ENCODE measurements at places on chromosomes 2 and 18.

DNA sequence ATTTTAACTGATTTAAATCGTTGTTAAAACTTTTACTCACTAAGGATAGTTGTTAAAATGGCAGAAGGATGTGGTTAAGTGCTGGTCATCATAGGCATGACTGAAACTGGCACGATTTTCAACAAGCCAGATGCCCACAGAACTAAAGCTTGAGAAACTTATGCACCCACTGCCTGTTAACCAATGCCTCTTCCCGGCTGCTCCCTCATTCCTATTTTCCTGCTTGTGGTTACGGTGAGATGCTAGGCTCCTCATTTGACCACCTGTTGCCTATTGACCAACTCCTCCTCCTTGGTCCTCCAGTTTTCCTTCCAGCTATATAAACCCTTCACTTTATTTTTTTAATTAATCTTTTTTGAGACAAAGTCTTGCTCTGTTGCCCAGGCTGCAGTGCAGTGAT lies 238.7 kb downstream of the TFCP2L1 start:
- DNase-seq: no peak

DNA sequence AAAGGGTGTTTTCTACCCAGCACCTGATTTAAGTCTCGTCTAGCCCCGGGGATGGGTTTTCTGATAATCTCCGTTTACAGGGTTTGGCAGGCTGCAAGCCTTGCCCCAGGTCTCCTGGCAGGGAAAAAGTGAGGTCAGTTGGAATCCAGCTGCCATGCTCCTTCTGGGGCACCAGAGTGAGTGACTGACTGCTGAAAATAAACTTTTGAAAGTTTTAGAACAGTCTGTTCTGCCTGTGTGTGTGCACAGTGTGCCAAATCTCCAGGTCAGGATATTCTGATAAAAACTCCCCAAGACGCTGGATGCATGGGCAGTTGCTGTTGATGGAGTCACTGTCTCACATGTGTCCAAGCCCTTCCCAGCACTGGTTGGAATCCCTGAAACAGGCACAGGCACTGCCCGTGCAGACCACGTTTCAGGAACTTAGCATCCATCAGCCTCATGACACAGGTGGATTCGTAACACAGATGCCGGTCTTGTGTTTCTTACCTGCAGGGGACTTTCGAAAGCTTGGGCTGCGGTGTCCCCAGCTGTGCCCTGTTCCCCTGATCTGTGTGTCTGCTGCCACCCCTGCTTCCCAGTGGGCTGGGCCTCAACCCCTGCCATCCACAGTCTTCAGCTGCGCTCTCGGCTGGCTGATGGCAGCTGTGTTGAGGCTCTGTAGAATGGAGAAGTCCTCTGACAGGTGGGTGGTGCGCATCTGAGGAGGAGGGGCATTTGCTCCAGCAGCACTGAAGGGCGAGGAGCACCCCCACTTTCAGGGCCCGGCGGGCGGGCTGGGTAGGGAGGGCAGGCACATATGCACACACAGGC lies 65.0 kb downstream of the SH3RF3 start:
- DNase-seq: no peak

DNA sequence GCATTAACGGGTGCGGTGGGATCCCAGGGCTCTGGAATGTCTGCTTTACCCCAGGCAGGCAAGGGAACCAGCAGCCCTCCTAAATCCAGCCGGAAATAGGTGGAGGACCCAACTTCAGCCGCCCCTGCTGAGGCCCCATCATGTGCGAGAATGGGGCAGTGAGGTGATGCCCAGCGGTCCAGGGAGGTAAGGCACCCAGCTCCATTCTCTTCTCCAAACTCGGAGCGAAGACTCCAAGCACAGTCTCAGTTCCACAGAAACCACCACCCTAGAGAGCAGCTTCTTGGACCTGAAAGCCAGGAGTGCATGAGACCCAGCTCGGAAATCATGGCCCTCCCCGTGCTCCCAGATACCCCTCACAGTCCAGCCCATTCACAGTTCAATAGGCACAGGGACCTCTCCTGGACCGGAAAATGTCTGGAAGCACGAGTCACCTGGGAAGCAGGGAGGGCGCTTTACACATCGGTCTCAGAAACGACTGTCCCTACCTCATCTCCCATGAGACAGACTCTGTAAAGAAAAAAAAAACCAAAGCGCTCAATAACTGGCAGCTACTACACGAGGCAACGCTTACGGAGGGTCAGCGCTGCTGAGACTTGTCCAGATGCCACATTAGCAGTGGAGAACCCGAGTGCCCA lies 2.0 kb downstream of the SDC1 start:
- no peak for DNase-seq

GRCh38 chr2:169415233-169415748 lies 53.0 kb upstream of the LRP2 start:
- no peak for DNase-seq

DNA sequence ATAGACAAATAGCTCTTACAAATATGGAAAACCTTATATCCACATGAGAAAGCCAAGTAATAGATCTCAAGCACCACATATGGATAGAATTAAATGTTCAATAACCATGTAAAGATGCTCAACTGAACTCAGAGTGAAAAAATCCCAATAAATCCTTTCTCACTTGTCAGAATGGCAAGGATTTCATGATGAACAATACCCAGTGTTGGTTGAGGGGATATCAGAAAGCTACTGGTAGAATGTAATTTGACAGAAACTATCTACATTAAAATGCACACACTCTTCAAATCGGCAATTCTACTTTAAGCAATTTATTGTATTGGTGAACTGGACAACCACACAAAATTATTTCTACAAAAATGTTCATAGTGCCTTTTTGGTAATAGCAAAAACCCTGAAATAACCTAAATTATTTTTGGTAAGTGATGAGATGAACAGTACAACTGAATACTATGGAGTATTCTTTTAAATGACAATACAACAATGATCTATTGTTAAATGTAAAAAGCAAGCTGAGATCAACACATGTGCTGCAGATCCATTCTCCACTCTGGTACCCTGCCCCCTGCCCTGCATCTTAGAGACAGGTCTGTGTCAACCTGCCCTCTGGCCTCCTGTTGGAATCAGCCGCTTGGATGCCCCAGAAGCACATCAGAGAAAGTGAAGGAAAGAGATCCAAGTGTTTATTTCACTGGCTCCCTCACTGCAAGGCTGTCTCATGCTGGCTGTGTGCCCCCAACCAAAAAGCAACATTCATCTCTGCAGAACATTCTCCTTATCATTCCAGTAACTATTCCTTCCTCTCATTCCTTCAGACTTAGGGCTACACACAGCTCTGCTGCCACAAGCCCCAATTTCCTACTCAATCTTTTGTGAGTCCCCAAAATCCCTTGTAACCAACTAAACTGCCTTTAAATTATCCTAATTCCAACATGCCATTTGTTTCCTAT lies 442.5 kb downstream of the LRATD1 start:
- no peak for DNase-seq

DNA sequence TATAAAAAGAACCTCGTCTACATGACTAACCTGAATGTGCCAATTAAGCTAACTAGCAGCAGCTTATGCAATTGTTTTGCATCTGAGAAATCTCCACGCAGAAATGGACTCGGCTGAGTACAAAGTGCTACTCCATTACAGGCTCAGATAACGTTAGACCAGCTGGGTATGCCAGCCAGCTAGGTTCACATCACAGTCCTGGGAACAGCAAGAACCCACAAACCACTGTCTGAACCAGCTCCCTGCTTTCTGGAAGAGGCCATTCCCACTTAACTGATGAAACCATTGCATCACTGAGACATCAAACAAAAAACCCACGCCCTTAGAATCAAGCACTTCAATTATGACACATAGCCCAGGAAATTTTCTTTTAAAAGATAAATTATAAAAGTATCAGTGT lies 202.7 kb downstream of the CYRIA start:
- no peak for DNase-seq

DNA sequence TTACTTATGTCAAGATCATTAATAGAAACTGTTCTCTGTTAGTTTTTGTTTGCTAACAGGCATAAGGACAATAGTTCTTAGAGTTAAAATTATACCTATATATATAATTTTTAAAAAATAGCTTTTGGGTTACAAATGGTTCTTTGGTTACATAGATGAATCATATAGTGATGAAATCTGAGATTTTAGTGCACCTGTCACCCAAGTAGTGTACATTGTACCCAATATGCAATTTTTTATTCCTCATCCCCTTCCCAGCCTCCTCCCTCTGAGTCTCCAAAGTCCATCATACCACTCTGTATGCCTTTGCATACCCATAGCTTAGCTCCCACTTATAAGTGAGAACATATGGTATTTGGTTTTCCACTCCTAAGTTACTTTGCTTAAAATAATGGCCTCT lies 26.4 kb downstream of the SLC4A1AP start:
- no peak for DNase-seq

- DNase-seq: no peak
Measured at GRCh38 chr2:190447766-190448165, 39.6 kb downstream of the MFSD6 start.

GRCh38 chr2:133326652-133327397 lies 241.4 kb downstream of the NCKAP5 start:
- no peak for DNase-seq

- no peak for DNase-seq
Measured at GRCh38 chr2:173193925-173194324, 118.3 kb downstream of the MAP3K20 start.

GRCh38 chr2:192013211-192013610 lies 166.3 kb upstream of the CAVIN2 start:
- DNase-seq: no peak

GRCh38 chr2:194096402-194096801 lies 1560.6 kb upstream of the SLC39A10 start:
- no peak for DNase-seq

- DNase-seq: no peak
Measured at GRCh38 chr2:60441800-60442199, 111.7 kb downstream of the BCL11A start.

- DNase-seq: no peak
Measured at GRCh38 chr2:239846789-239847676, 178.1 kb downstream of the NDUFA10 start.

DNA sequence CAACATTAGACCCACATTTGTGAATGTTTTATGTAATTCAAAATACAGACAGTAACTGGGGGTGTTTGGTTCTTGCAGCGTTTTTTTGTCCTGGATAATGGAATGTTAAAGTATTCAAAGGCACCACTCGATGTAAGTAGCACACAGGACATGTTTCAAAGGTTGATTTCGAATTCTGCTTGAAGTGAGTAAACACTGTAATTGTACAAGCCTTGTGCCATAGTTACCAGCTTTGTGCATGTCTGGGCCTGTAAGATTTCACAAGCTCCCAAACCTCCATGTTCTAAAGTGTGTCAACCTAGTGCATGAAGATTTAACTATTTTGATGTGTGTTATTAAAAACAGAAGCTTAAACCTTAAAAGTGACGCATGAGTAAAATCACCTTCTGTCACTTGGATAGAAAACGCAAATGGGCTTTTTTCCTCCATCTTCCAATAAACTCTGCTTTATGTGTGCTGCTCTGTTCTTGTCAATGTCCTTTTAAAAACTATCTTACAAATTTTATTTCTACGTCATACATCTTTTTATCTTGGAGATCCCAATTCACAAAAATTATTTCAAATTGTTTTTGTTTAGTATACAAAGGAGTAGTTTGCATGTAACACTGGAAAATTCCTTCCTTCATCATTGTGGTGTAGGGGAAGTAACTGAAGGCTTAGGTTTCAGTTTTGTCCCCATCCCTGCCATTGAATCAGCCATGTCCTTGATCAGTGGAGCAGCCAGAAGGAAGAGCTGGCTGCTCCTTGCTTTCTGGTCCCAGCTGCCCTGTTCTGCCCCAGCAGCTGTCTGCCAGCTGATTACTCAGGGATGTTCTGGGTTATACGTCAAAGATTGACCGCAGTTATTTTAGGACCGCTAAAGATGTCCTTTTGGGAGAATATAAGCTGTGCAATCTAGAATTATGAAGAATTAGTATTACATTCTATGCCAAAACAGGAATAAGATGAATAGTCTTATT lies 119.2 kb downstream of the PRKRA start:
- DNase-seq: no peak

GRCh38 chr2:172261292-172261691 lies 158.6 kb upstream of the DLX2 start:
- DNase-seq: no peak

GRCh38 chr2:216588861-216589710 lies 44.1 kb upstream of the IGFBP2 start:
- DNase-seq: no peak

- peak; percentile 26 for DNase-seq
Measured at GRCh38 chr2:110678457-110679336, 834 bp upstream of the BUB1 start.

DNA sequence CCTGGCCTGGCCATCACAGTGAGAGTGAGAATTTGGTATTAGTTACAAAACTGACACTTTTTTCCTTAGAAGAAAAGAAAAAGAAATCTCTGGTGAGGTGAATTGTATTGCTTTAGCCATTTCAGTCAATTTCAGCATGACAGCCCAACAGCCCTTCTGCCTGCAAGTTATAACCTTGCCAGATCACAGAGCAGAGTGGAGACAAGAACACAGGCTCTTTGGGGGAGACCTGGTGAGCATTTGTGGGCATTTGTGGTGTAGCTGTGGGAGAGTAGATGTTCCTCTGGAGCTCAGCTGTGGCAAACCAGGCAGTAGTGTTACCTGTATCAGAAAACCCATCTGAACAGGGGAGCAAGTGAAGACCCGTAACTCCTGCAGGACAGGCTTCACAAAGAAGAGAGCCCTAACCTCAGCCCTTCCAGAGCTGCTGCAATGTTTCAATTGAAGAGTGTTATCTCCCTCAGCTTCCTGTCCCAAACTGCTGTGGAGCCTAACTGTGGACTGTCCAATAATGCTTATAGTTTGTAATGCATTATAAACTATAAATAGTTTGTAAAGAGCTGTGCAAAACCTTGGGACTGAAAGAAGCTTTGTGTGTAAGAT lies 22.8 kb upstream of the DLX1 start:
- DNase-seq: no peak

- no peak for DNase-seq
Measured at GRCh38 chr18:80068571-80069272, 34.5 kb downstream of the RBFA start.

DNA sequence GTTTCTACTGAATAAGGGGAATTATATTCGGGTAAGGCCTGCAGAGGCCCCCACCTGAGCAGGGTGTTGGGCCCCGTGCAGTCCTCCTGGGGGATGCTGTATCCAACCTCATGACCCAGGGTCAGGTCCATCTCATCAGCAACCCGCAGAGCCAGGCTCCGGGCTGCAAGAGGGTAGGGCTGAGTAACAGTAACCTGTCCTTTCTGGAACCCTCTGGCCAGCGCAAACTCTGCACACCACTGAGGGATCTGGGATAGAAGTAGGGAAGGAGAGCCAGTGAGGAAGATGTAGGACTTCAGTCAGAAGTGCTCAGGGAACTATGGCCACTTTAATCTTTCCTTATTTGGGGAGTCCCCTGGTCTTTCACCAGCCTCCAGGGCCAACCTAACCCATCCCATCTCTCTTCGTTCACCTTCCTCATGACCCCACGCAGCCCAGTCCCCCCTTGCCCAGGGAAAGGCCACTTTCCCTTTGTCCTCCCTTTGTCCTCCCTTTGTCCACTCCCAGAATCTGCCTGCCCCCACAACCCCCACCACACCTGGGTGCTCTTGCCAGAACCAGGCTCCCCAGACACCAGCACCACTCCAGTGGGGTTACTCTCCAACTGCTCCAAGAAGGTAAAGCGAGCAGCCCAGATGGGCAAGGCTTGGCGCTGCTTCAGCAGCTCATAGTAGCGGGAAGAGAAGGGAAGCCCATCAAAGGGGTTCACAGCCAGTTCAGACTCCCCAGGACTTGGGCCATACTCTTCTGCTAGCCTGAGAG lies 895 bp downstream of the DQX1 start:
- DNase-seq: no peak

GRCh38 chr2:24088821-24089359 lies 4.3 kb upstream of the TP53I3 start:
- DNase-seq: no peak

GRCh38 chr18:37640504-37640903 lies 74.9 kb upstream of the CELF4 start:
- no peak for DNase-seq

GRCh38 chr2:69308338-69308737 lies 78.7 kb downstream of the GFPT1 start:
- DNase-seq: no peak

Measured in GF-D8 (cell line).